ENCODE measurements at places on chromosomes 6 and 20. TPM values are rescaled to one million over a fixed set of nuclear protein-coding genes. Genes with fewer than 3 reads are reported as not detected.

Gene SEL1L2
- not detected for polyA plus RNA-seq

Gene NFYA
- polyA plus RNA-seq, result 65.2 TPM

Gene WASF1
- 20.3 TPM for polyA plus RNA-seq

Gene LY6G5C
- polyA plus RNA-seq, result 4.4 TPM

Gene BPIFB1
- polyA plus RNA-seq, result 0.08 TPM

- DNase-seq, result no peak
Measured at GRCh38 chr6:73768558-73768957, 72.6 kb downstream of the CD109 start.

DNA sequence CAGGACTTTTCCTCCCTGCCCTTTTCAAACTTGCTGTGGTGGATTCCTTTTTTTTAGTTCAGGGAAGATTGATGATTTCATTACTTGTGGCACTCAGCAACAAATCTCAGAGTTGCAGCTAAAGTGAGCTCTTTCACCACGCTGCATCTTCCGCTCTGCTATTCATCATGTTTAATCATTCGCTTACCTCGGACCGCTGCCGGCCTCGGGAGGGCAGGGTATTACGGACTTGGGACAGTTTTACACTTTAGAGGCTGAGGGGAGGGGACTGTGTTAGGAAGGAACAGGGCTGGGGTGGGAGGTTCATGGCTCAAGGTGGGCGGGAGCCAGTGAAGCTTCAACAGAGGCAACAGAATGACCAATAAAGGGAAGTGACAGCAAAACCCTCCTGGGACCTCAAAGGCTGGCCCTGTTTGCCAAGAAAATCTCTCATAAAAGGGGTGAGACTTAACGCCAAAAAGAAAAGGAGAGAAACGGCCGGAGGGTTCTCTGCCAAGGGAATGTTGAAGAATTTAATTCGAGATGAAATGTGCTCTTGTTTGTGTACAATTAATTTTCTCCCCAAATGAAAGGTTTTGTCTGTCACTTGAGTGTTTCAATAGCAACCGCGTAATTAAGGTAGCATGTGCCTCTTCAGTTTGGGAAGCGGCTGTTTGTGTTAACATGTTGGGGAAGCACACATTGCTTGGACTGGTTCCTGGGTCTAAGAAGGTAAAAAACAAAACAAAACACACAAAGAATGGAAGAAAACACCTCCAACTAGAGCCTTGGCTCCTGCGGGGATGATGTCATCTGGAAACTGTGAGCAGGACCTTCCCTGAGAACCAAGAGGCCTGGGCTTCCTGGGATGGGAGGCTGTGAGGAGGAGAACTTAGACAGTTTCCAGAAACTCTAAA, 72.5 kb upstream of the SULF2 start:
- DNase-seq, result no peak

GRCh38 chr6:61649845-61650244, 636.2 kb downstream of the KHDRBS2 start:
- no peak for DNase-seq

GRCh38 chr6:109299265-109299607, 83.0 kb downstream of the CD164 start:
- no peak for DNase-seq

- no peak for DNase-seq
Measured at GRCh38 chr20:54678253-54678652, 202.9 kb downstream of the DOK5 start.

GRCh38 chr6:56739836-56740815, 97.4 kb upstream of the DST start:
- DNase-seq, result no peak

DNA sequence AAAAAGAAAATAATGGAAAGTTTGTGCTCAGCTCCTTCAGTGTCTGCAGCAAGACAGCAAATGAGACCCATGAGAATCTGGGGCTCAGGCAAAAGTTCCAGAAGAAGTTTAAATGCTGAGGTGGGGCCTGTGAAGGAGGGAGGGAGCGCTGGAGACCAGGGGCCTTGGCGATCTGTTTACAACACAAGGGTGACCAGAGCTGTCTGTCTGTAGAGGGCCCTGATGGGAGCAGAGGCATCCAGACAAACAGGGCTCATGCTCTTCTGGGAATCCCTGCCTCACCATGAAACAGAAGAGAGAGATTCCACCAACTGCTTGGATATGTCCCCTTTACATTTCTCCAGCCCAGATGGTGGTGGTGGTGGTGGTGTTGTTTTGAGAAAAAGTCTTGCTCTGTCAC, 79.3 kb upstream of the SHLD1 start:
- no peak for DNase-seq

DNA sequence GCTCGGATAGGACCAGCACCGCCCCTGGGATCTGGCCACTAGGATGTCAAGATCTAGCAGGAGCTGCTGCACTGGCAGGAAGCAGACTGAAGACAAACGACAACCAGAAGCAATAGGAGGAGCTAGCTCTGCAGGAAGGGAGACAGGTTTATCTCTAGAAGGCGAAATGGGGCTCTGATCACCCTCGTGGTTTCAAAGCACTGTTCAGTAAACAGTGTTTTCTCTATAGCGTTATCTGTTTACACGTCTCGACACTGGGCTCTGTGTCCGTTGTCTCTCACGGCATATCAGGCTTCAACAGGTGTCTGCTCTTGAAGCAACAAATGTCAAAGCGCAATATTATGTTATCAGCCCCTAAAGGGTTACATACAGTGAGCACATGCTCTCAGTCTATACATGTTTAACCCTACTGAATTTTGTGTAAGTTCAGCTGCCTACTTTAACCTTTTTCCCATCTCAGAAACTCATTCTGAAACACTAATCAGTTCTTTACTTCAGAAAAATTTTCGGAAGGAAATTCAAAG, 23.8 kb downstream of the TMEM14B start:
- no peak for DNase-seq

- DNase-seq, result no peak
Measured at GRCh38 chr6:9979996-9980395, 434.9 kb downstream of the TFAP2A start.
